Stimulated activated CD4-positive, alpha-beta T cell treated with anti-CD3 and anti-CD28 coated beads, TNF-alpha, amount 100 ng/mL, for 1 hour (primary cell): ENCODE measurements at places on chromosomes 3 and 15.

- no peak for DNase-seq
Observed at GRCh38 chr3:55882006-55882405, 394.9 kb upstream of the WNT5A start.

DNA sequence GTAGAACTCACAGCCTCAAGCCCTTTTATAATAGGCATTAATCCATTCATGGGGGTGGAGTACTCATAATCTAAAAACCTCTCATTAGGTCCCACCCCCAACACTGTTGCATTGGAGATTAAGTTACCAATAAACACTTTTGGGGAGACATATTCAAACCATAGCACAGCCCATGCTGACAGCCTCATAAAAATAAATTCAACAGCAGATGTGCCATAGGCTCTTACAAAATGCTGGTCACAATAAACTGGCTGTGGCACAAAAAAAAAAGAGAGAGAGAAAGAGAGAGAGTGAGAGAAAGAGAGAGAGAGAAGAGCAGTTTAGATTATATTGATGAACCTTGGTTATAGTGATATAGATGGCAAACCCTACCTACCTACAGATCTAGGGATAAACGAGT is 1000.9 kb downstream of the TUSC7 start:
- no peak for DNase-seq

DNA sequence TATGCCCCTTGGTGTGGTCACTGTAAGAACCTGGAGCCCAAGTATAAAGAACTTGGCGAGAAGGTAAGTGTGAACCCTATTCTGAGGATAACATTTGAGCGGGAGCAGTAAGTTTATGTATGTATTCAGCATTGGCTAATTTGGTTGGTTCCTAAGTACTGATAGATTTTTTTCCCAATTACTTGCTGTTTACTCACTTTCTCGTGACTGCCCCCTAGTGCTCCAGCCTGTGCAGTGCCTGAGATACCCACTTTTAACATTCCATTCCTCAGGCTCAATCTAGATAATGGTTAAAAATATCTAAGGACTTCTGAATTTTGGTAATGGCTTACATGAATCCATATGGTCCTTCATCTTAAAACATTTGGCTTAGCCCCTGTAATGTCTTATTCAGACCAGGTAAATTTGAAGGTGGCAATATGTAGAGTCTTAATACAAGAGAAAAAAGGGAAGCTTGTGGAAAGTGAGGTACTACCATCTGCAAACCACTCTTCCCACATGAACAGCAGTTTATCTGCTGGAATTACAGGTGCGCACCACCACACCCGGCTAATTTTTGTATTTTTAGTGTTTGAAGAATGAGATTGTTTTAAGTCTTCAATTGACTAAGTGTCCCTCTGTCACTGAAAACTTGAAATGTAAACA is 7.1 kb downstream of the ELL3 start:
- DNase-seq, result no peak

DNA sequence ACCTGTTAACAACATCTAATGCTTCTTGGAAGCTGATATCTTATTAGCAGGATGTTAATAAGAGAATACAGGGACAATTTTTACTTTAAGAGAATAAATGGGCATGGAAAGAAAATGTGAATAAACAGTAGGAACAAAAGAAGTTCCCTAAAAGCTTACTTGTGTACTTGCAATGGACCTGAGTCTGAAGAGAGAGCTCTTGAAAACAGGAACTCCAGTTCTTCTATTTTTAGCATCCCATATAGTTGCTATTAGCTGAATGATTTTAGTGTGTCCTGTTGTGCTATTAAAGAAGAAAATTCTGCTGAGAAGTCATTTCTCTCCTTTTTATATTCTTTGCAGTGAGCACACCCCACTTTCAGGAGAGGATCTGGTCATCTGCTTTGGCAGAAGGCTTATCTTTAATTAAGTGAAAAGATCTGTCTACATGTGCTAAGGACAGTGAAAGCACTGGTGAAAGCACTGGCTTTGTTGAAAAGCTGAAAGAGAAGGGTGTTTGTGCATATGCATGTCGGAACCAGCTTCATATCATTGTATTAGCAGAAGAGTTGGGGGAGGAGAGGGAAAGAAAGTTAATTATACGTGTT is 1.4 kb upstream of the ST3GAL6 start:
- no peak for DNase-seq

- DNase-seq, result no peak
Observed at GRCh38 chr3:28901018-28901417, 379.9 kb upstream of the RBMS3 start.

DNA sequence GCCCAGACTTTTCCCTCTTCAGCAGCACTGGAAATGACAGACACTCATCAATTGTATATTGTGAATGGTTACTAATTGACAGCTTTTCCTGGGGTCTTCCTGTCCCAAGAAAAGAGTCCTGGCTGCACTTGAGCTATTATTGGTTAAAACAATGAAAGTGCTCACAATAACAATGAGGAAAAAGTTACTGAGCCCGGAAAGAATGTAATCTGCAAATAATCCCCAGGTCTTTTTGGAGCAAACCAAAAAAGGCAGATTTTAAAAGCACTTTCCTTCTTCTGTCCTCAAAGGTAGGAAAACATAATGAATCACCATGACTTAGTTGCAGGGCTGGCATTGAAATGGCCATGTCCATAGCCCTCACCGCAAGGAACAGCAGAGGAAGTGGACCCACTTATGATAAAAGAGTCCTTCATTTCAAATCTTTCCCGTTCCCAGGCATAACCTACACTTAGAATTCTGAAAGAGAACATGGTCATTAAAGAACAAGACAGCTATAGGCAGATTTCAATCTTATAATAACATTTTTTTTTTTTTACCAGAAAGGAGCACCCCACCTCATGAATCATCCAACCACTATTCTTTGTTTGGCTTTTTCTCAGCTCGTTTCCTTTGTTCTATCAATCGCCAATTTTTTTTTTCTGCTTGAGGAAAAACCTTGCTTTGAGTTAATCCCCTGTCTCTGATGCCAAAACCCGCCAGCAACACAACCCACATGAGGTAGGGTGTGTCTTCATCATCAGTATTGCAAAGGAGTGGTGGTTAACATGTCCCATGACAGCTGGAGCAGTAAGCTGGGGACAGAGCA is 35.5 kb upstream of the ATP1B3 start:
- DNase-seq, result no peak

- no peak for DNase-seq
Observed at GRCh38 chr3:71528816-71529215, 54.7 kb downstream of the FOXP1 start.

- no peak for DNase-seq
Observed at GRCh38 chr3:65664446-65664845, 374.3 kb downstream of the MAGI1 start.
